ENCODE measurements at places on chromosomes 1 and 21. TPM values are rescaled to one million over a fixed set of nuclear protein-coding genes. Genes with fewer than 3 reads are reported as not detected.
A peak's percentile ranks its signal among the peaks of the same experiment; 100 is the strongest.

The ADAMTSL4 gene
- 40.3 TPM for total RNA-seq

- H3K4me1 ChIP-seq: peaks cover 9% of the 10 kb centered on the region
- DNase-seq: no peak
- no peak within 1 kb of the TSS for H3K4me3 ChIP-seq
- no peaks in the 10 kb centered on the region for H3K36me3 ChIP-seq
- H3K27ac ChIP-seq: no peak within 1 kb of the TSS
Observed at GRCh38 chr1:156618853-156619581, at the start of gene HAPLN2. Gene HAPLN2 (plus strand): TSS chr1:156619415. CDS start chr1:156623491, 4,076 bp downstream.

- no peak overlapping the region for H3K4me3 ChIP-seq
- H3K27me3 ChIP-seq: no peaks in the 10 kb centered on the region
- no peak overlapping the region for H3K27ac ChIP-seq
Observed at GRCh38 chr1:28273216-28273860, 14.0 kb downstream of the SESN2 start.

- no peak overlapping the region for H3K4me3 ChIP-seq
- H3K27ac ChIP-seq: no peak overlapping the region
- no peaks in the 10 kb centered on the region for H3K4me1 ChIP-seq
- no peaks in the 10 kb centered on the region for H3K36me3 ChIP-seq
Observed at GRCh38 chr1:240672132-240672811, 60.3 kb upstream of the GREM2 start.

The RHBDL2 gene
- total RNA-seq: 0.43 TPM

- peaks cover 10% of the 10 kb centered on the region for H3K4me1 ChIP-seq
- H3K27me3 ChIP-seq: no peaks in the 10 kb centered on the region
- no peak overlapping the region for H3K4me3 ChIP-seq
- peak; percentile 56 for DNase-seq
- H3K36me3 ChIP-seq: no peaks in the 10 kb centered on the region
Observed at GRCh38 chr1:153652805-153653500, 5.5 kb upstream of the SNAPIN start.
